Activated CD8-positive, alpha-beta memory T cell treated with anti-CD3 and anti-CD28 coated beads, Interleukin-2, amount 50 U/mL, for 4 hours (primary cell): ENCODE measurements at places on chromosomes 12 and 14.
A peak's percentile ranks its signal among the peaks of the same experiment; 100 is the strongest.

- DNase-seq, result no peak
Observed at GRCh38 chr14:70785556-70785955, 23.8 kb downstream of the MAP3K9 start.

DNA sequence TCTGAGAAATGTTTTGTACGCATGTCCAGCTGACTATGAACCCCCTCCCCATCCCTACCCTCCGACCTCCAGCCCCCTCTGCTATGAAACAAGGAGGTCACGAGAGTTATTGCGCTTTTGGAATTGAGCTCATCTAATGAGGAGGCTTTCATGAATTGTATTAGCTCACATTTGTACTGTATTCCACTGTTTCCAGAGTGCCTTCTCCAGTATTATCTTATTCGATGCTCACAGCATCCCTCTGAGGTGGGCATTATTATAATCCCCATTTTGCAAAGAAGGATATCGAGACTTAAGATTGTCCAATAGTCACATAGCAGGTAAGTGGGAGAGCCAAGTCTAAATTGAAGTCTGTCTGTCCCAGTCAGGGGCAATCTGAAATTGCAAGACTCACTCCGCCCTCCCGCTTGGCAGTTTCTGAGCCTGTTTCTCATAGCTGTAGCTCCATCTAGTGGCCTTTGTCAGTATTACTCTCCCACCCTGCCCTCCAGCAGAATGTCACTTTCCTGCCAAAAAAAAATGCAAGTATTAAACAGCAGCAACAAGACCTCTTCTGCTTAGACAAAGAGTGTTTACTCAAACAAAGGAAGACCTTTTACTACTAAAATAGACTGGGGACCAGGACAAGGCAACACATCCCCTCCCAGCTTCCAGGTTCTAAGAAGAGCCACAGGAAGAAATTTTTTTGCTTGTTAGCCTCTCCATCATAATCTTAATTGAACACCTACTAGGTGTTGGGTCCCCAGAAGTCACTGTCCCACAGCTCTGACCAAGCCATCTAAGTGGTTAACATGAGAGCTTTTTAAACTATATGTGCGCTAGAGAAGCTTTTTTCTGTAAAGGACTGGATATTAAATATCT is 48.6 kb upstream of the TMEM233 start:
- peak; percentile 44 for DNase-seq

- no peak for DNase-seq
Observed at GRCh38 chr12:61514016-61514415, 746.2 kb upstream of the USP15 start.

DNA sequence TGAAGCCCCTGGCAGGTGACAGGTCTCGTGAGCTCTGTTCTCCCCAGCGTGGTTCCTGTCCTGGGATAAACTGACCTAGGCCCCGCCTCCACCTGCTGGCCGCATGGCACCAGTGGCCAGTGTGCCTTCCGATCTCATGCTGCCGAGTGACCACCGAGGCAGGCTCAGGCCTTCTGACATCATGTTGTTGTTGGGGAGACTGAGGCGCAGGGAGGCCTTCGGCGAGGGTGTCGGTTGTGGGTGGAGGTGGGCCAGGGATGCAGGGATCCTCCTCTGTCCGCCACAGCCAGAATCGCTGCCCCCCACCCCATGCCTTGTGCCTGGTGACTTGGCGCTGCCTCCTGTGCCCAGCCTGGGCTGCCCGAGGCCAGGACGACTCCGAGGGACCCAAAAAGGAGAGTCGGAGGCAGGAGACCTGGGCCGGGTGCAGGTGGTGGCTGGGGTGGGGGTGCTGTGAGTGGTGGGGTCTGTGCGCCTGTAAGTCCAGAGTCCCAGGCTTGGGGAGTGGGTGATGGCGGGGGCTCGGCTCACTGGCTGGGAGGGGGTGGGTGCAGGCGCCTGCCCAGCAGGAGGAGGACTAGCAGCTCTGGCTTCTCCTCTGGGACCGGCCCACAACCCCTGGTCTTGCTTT is 24.3 kb downstream of the ASPG start:
- DNase-seq, result peak; percentile 11

DNA sequence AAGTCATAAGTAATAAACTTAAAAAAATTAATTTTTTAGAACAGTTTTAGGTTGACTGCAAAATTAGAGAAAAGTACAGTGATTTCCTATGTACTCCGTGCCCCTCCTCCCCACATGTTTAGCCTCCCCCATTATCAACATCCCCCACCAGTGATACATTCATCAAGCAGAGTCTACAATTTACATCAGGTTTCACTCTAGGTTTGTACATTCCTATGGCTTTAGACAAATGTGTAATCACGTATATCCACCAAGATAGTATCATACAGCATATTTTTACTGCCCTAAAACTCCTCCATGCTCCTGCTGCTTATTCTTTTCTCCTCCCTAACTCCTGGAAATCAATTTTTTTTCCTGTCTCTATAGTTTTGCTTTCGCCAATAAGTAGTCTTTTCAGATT is 438.7 kb downstream of the LRFN5 start:
- DNase-seq, result no peak
